Liver (tissue), 10 donors: ENCODE measurements at places on chromosomes 6 and 20.
A peak's percentile ranks its signal among the peaks of the same experiment; 100 is the strongest.

GRCh38 chr20:37357481-37358365 lies 11.8 kb downstream of the SRC start:
- no peak for DNase-seq

GRCh38 chr6:3282476-3283236 lies 23.9 kb downstream of the PSMG4 start:
- DNase-seq = no peak

- DNase-seq = no peak
These were observed 300.7 kb downstream of the TENT5A start for GRCh38 chr6:81451787-81452186.

DNA sequence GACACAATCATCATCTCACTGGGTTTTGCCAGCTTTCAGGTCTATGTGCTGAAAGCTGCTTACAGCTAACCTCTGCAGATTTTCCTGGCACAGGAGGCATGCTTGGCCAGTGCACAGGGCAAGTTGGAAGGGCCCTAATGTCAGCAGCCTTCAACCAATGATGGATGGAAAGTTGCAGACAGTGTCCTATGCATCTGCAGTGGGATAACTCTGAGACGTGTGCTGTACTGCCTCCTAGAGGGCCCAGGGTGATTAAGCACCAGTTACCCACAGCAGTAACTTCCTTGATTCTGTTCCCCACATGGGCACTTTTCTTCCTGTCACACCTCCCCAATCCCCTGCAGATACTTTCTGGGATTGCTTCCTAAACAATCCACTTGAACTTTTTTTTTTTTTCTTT lies 38.6 kb downstream of the OVOL2 start:
- no peak for DNase-seq

- DNase-seq = no peak
These were observed 8.6 kb downstream of the IPCEF1 start for GRCh38 chr6:154347981-154348380.

DNA sequence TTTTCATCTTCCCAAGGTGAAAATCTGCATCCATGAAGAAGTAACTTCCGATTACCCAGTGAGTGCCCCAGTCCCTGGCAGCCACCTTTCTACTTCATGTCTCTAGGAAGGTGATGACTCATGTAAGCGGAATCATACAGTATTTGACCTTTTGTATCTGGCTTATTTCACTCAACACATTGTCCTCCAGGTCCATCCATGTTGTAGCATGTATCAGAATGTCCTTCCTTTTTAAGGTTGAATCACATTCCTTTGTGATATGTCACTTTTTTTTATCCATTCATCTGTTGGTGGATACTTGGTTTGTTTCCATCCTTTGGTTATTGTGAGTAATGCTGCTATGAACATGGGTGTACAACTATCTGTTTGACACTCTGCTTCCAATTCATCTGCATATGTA lies 176.3 kb upstream of the CDYL start:
- DNase-seq = no peak

DNA sequence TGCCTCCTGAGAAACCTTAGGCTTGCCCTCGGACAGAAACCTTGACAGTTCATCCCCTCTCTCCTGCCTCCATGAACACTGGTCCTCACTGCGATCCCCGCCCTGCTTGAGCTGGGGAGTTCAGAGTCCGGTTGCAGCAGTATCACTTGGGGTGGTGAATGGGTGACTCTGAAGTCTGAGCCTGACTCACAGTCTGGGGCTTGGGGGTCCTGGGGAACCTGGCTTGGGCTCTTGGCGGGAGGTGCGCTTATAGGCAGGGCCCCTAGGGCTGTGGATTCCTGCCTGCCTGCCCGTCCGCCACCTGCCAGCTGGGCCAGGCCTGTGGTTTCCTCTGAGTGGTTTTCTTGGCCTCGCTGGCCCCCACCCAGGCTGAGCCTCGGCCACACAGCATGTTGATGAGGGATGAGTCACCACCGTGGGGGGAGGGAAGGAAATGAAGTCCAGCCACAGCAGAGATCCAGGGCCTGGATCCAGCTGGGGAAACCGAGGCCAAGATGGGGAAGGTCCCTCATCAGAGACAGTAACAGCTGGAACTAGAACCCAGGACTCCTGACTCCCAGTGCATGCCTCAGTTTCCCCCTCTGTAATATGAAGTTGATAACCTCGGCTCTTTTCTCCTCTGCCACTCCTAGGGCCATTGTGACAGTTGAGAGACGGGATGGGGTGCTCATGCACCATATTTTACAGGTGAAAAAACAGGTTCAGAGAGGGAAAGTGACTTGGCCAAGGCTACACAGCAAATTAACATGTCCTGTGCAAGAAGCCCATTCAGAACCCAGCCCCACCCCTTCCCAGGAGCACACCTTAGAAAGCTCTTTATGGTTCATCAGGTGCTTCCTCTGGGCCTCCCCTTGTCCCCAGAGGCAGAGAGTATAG lies 9.2 kb downstream of the FOXS1 start:
- no peak for DNase-seq

- DNase-seq = no peak
These were observed at the start of gene CRIP3 for GRCh38 chr6:43308101-43308989. Gene CRIP3, minus strand, starts transcription at chr6:43308826. Its CDS starts 34 bp downstream, at chr6:43308792.

- DNase-seq = no peak
These were observed 17.1 kb upstream of the TINAG start for GRCh38 chr6:54291146-54291545.

- DNase-seq = peak; percentile 39
These were observed 20.0 kb upstream of the NFATC2 start for GRCh38 chr20:51562332-51563173.
